ENCODE measurements at places on chromosomes 3 and 15.

- no peak for DNase-seq
These were observed 20.0 kb upstream of the ZBTB47 start for GRCh38 chr3:42633544-42633943.

GRCh38 chr15:42373274-42373673, 14.0 kb downstream of the CAPN3 start:
- no peak for DNase-seq

DNA sequence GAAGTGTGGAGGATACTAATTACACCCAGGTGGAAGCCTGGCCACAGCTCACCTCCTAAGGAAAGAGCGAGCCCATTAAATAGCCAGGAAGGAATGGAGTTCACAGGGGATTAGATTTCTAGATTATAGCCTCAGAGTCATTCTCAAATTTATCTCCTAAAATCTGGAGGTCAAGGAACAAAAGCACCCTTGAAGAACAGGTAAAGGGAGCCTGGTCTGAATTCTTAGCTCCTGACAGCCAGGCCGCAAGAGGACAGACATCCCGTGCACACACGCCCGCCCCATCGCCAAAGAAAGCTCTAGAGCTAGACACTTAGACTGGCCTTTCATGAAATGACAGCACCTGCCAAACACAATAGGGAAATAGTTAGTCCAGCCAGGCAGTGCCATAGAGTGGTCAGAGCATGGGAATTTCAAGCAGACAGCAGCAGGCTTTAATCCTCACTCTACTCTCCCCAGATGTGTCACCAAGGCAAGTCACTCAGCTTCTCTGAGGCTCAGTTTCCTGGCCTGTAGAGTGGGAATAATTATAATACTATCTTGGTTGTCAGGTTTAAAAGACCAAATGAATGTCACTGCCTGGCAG, 59.2 kb downstream of the LIPC start:
- no peak for DNase-seq

DNA sequence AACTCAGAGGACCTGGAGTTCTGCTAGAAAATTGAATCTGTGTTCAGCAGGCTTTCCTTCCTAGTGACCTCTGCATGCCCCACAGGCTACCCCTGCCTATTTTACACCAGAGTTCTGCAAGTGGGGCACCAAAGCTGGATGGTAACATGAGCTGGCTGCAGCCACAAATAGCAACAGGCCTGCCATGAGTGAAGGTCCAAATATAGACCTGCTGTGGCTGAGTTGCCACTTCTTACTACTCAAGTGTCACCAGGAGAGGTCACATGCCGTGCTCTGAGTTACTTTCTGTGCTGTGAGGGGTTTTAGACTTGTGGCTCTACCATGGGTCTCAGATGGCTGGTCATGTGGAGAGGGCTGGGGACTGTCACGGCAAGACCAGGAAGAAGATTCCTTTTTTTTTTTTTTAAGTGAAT, at the start of gene FSD2:
Gene FSD2, minus strand, starts transcription at position 76 of the 413 bp plus-strand sequence. CDS start 18,679 bp downstream, outside the sequence.
- no peak for DNase-seq

GRCh38 chr3:6821411-6821810, 39.5 kb upstream of the GRM7 start:
- no peak for DNase-seq

DNA sequence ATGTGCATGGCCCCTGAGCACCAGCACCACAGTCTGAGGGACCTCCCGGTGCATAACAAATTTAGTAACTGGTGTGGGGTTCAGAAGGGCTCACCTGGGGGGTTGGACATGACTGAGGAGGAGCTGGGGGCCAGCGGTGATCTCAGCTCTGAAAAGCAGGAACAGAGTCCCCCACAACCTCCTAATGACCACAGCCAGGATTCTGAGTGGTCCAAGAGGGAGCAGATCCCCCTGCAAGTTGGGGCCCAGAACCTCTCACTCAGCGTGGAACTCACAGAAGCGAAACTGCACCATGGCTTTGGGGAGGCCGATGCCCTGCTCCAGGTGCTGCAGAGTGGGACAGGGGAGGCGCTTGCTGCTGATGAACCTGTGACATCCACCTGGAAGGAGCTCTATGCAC, 43.0 kb downstream of the CDAN1 start:
- DNase-seq: no peak

GRCh38 chr3:174355505-174355904, 503.6 kb upstream of the NAALADL2 start:
- peak; percentile 53 for DNase-seq

DNA sequence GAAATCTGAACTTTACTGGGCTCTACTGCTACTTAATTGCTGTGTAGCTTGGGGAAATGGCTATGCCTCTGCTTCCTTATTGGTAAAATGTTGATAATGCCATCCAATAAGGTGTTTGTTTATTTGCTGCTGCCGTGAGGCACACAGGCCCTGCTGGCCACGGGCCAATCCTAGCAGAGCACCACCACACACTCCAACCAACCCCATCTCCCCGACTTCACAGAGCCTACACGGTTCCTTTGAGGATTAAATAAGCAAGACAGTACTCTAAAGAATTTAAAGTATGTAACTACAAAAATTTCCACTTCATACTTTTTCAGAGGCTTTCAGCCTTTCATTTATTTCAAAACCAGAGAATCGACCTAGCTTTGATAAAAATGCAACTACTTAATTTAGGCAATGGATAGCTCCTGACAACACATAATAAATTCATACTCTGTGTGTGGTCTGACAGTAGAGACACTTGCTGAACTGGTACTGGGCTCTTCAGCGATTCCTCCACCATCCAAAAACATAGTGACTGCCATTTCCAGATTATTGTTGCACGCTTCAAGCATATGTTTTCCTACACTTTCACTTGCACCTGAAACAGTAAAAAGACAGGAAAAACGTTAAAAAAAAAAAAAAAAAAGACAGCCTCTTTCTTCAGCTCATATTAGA, 25.3 kb downstream of the UBXN7 start:
- peak; percentile 51 for DNase-seq

- peak; percentile 30 for DNase-seq
These were observed 16.0 kb upstream of the SRP14 start for GRCh38 chr15:40054855-40055575.

DNA sequence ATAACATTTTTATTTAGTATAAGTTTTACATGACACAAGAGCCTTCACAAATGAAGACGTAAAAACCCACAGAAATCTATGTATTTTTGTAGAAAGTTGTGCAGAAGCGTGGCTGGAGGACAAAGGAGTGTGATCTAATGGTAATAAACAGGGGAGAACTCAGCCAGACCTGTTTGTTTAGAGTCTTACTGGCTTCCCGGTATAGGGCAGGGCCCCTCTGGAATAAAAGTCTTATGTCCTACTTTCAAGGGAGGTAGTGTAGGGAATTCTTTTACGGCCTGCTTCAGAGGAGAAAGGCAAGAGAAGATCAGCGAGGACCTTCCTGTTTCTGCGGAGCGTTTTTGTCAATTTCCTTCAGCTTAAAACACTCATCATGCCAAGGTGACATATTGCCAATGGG, 103.6 kb downstream of the TGFBR2 start:
- DNase-seq: no peak

DNA sequence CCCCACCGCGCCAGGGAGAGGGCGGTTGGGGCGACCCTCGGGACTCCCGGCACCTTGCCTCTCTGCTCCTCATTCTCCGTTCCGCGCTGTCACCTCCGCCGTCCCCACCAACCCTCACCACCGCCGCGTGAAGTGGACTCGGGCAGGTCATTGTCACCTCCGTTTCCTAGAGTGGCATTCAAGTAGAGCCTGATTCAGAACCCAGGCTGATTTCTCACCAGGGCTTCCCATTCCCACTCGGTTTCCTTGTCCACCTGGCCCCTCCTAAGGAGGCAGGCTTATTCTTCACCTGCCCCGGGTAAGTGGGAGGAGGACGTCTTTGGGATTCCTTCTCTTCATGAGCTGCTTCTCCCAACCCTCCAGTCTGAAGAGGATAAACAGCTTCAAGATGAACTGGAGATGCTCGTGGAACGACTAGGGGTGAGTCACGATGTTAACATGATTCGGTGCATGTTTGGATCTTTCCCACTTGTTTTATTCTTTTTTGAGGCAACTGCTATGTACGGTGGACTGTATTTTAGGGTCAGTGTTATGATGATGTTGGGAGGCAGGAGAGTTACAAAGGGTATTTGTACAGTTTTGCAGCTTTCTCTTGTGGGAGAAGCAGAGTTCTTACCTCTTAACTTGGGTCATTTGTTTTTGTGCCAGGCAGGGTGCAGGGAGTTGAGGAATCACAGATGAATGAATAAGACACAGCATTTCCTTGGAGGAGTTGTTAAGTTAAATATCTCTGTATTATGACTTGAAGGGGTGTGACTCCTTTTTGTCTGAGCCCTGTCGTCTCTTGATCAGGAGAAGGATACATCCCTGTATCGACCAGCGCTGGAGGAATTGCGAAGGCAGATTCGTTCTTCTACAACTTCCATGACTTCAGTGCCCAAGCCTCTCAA, 692 bp downstream of the PSMD2 start:
- peak; percentile 65 for DNase-seq

- no peak for DNase-seq
These were observed 5.5 kb upstream of the LEKR1 start for GRCh38 chr3:156820692-156821080.

DNA sequence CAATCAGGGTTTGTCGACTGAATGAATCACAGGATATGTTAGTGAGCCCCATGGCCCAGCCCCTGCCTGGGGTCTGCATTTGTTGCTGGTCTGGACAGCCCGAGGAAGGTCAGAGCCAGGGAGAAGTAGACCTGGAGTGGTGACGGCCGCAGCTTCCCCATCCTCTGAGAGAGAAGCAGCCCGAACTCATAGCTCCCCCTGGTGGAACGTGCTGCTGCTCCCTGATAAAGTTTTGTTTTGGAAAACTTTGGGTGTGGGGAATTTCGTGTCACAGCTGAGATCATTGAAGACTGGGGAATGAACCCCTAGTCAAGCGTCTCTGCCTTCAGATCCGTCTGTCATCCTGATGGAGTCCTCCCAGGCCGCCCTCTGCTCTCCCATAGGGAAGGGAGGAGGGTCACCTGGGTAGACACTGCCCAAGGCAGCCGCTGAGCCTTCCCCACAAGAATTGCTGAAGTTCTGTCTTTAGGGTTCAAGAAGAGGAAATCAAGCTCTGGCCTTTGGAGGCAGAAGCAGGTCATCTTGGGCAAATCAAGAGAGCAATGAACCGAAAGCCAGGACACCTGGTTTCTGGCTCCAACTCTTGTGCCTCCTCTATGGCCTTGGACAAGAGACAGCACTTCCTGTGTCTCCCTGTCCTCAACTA, 60.5 kb downstream of the GLDN start:
- peak; percentile 51 for DNase-seq

DNA sequence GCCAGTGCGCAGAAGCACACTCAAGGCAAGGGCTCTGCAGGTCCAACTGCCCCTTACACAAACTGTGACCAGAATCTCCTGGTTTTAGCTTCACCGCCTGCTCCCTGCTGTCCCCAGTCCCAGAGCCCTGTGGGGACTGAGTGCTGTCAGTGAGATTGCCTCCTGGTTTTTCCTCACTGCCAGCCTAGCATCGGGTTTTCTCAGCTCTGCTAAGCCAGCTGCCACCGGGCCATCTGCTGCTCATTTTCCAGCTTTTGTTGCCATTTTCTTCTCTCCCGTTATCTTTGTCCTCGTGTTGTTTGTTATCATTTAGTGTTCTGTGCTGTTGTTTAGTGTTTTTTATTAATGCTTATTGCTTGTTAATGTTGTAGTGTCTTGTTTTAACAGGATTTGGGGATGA, 79.5 kb upstream of the BLM start:
- DNase-seq: no peak

- DNase-seq: no peak
These were observed 3.5 kb upstream of the PP2D1 start for GRCh38 chr3:20015525-20015924.

DNA sequence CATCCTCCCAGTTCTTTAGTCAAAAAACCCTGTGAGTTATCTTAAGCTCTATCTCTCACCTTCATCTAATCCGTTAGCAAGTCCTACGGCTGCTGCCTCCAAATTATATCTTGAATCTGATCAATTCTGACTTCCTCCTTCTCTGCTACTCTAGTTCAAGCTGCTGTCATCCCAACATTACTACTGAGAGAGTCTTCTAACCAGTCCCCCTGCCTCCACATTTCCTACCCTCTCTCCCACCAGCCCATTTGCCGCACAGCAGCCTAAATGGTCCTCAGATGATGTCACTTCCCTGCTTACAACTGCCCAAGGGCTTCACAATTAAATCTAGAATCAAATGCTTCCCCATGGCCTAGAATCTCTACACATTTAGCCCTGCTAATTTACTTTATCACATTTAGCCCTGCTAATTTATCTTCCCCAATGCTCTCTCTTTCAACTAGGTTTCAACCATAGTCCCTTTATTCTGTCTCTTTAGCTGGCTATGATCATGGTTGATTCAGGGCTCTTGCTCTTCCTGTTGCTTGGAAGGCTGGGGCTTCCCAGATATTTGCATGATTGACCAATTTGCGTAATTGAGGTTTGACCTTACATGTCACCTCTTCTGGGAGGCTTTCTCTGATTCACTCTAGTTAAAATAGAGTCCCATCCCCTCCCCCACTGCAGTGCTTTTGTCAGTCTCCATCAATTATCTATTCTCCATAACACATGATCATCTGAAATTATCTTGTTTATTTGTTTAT, 11.0 kb upstream of the ARL14 start:
- peak; percentile 94 for DNase-seq

DNA sequence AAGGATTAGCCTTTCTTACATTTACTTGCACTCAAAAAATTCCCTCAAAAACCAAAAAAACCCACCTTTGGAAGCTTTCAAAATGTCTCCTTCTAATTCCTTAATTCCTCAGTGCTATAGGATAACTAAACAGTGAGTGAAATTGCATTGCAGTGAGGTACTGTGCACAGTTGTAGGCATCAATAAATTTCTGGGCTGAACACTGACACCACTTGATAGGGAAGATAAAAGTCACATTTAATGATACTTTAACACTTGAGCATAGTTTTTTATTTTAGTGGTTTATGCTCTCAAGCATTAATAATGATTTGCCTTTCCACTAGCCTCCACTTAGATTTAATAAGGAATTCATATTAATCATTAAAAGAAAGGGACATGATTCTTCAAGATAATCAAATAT, 52.3 kb downstream of the MAP2K5 start:
- no peak for DNase-seq

- DNase-seq: peak; percentile 74
These were observed 83.4 kb downstream of the CHSY1 start for GRCh38 chr15:101168463-101168824.

- peak; percentile 66 for DNase-seq
These were observed 80.2 kb downstream of the WNT5A start for GRCh38 chr3:55406696-55407425.

- DNase-seq: peak; percentile 82
These were observed 415.3 kb downstream of the TIGIT start for GRCh38 chr3:114709102-114709501.

DNA sequence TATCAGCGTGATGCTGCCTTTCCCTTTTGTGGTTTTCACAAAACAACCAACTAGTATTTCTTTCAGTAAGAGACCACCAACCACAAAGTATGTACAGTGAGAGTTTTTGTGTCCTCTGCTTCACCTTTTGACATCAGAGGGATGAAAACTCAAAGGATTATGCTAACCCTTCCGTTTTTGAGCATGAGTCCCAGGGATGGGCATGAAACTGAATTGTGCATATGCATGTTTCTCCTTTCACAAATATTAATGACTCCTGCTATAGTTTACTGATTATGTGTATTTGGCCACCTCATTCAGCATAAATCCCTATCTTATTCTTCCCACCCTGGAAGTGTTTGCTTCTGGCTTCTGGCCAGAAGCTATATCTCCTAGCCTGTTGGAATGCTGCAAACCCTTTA, 59.2 kb downstream of the RSRC1 start:
- no peak for DNase-seq

- no peak for DNase-seq
These were observed 6.7 kb upstream of the TP53BP1 start for GRCh38 chr15:43499635-43500034.
